Activated naive CD8-positive, alpha-beta T cell treated with anti-CD3 and anti-CD28 coated beads, Interleukin-2, amount 10 ng/mL, durations not matched to agents 7 days and 5 days (primary cell): ENCODE measurements at places on chromosomes 12 and 14.

DNA sequence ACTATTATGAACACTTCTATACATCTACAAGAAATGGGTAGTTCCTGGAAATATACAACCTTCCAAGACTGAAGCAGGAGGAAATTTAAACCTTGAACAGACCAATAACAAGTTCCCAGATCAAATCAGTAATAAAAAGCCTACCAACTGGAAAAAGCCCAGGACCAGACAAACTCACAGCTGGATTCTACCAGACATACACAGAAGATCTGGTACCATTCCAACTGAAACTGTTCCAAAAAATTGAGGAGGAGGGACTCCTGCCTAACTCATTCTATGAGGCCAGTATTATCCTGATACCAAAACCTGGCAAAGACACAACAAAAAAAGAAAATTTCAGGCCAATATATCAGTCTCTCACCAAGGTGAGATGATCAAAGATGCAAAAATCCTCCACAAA, 189.4 kb downstream of the RPS29 start:
- no peak for DNase-seq

- no peak for DNase-seq
Measured at GRCh38 chr12:90801776-90802175, 153.2 kb downstream of the CCER1 start.

DNA sequence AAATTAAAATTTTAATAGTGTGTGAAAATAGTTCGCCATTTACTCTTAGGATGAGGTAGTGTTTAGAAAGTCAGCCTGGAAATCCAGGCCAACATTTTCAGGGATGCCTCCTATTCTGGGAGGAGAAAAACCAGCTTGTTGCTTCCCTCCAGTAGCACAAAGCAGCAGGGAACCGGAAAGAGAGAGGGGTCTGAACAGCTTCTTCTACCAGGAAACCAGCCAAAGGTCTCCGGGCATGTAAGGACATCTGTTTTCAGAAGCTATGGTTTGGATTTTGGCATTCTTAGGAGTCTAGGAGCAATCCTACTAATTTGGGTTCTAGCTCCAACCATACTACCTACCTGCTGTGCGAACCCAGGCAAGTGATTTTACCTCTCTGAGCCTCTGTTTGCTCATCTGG, 85.3 kb downstream of the DPF3 start:
- no peak for DNase-seq

DNA sequence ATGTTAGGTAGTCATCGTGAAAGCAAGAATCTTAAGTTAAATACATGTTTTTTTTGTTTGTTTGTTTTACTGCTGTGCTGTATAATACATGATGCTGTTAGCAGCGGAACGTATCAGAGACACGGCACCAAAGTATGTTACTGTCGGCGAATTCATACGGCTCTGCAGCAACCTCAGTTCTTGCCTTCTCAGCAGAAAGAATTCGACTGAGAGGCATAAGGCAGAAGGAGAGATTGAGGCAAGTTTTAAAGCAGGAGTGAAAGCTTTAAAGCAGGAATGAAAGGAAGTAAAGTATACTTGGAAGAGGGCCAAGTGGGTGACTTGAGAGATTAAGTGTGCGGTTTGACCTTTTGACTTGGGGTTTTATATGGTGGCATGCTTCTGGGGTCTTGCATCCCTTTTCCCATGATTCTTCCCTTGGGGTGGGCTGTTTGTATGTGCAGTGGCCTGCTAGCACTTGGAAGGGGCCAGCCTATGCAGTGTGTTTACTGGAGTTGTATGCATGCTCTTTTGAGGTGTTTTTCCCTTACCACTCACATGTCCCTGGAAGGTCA, 23.7 kb downstream of the LEMD3 start:
- no peak for DNase-seq

DNA sequence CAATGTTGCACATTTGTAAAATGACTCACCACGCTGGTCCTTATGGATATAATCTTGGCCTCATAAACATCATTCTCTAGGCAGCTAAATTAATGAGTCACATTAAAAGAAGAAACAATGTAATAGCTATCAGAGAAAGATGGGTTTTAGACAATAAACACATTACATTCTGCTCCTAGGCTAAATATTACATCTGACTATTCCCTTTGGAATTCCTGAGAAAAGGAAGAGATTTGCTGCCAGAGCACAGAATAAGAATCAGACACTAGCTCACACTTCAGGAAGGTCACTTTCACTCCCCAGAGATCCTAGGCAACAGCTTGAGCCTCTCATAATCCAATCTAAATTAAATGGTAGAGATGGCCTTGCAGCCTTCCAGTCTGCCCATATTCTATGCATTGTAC, 218.2 kb downstream of the PTPRO start:
- no peak for DNase-seq

- no peak for DNase-seq
Measured at GRCh38 chr12:3075315-3075714, 1.9 kb upstream of the TSPAN9 start.

DNA sequence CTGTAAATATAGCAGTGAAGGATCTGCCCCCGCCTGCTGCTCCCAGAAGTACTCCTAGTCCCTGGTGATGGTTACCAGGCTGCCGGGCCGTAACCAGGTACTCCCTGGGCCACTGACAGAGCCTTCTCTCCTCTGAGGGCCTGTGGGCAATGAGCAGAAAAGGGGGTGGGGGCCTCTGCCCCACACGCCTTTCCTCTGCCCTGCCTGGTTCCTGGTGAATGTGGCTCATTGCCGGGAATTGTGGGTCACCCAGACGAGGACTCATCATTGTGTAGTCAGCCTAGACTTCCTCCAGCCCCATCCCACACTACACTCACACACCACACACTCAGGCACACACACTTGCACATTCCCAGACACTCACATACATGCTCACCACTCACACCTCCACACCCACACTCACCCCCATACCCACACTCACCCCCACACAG, 35.7 kb upstream of the ACTN1 start:
- no peak for DNase-seq

DNA sequence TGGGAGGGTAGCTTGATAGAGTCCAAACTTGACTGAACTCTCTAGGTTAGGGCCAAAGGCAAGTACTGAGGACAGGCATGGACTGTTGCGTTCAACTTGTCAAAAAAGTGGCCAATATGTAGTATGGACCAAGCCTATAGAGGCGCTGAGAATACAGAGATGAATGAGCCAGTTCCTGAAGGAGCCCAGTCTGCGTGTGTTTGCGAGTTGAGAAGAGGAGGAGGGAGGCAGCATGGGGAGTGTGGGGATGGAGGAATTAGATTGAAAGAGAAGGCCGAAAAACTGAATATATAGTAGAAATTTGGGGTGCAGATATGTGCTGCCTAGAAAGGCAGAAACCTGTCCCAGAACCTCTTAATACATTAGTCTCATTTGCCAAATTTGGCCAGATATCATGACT, 412.4 kb downstream of the PCNX1 start:
- no peak for DNase-seq

DNA sequence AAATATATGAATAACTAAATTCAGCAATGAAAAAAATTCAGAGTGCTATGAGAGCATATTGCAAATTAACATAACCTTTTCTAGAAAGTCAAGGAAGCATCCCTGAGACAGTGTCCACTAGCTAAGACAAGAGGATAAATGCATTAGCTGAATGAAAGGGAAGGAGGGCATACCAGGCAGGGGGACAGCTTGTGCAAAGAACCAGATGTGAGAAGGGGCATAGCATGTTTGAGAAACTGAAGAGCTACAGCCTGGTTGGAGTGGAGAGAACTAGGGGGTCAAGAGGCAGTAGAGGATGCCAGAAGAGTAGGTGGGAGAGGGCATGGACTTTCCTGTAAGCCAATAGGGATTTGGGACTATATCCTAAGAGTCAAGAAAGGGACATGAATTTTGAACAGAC, 2.2 kb upstream of the GUCY2C start:
- no peak for DNase-seq
